ENCODE measurements at places on chromosomes 2 and 18.

DNA sequence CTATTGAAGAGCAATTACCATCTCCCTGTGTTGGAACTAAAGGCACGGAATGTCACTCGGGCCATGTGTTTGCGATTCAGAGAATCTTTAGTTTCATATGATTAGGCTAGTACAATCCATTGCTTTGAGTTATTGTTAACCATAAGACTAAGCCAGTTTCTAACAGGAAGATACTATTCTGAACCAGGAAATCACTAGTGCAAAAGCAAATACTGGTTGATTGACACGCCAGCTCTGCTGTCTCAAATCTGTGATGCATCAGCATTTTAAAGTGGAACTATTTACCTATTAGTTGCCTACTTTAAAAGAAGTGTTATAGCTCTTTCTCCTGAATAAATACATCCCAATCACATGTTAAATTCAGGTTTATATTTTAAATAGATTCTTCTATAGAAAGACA, 61.9 kb downstream of the AFTPH start:
- peak; percentile 31 for DNase-seq

GRCh38 chr18:73881396-73881917, 266.2 kb downstream of the FBXO15 start:
- no peak for DNase-seq

DNA sequence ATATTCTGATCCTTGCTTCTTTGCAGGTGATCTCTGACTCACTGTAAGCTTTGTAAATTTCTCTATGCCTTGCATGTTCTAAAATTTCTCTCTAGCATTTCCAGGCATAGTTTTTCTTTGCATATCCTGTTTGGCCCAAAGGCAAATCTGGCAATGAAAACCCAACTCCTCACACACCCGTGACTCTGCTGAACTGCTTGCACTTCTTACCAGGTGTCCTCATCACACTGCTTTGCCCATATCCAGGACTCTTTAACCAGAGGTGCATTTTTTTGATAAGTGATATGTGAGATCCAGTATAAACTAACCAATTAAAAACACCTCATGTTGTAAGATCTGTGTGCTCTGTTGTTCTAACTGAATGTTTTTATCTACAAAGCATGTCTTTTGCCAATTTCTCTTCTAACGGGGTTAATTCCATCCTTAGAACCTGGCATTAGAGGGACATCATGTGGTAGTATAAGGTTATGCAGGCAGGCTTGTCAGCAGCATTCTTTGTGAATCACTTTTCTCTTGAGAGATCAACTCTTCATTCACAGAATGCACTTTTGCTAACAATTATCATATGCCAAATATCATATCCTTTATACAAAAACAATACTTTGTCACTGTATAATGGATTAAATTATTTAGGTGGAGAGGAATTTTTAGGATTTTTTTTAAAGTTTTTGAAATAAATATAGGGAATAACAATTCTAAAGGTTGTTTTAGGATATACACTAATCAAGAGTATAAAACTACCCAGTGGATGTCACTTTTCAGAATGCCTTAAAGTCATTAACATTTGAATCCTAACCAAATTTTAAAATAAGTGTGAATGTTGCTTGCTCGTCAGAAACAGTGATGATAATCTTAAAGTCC, 20.8 kb upstream of the TMX3 start:
- DNase-seq, result peak; percentile 61

DNA sequence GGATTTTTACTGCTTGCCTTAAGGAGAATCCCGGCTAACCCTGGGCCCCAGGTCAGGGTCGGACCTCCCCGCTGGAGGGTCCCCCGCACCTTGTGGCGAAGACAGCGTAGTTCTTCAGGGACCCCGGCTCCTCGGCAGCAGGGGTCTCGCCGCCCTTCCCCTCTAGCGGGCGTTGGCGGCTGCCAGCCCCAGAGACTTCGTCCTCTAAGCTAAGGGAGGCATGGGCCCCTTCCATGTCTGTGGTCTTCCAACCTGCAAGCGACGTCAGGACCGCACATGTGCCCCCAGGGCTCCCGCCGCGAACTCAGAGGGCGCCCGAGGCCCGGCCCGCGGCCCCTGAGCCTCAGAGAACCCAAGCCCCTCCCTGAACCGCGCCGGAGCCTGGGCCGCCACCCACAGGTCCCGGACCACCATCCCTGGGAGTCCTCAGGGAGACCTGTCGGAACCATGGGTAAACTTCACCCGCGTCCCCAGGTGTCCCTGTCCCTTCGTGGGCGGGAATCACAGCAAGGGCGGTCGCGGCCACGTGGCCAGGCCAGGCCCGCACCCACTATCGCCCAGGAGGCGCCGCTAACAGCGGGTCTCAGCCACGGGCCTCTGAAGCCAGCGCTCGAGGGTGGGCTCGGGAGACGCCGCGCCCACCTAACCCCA, 562 bp downstream of the ANKMY1 start:
- DNase-seq, result no peak

DNA sequence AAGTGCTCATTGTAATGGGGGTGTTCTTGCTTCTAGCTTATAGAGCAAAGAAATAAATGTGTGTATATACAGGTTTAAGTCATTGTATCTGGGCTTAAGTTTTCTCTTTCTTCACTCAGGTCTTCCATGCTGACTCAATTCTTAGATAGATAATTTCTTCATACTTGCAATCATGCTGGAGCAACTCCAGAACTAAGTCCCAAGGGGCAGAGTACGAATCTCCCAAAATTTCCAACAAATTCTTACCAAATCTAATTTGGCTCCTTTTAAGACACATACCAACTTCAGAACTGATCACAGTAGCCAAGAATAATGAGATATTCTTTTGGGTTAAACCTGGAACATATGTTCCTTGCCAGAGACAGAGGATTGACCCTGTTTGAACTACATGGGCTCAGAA, 4.3 kb upstream of the SPAG16 start:
- no peak for DNase-seq

DNA sequence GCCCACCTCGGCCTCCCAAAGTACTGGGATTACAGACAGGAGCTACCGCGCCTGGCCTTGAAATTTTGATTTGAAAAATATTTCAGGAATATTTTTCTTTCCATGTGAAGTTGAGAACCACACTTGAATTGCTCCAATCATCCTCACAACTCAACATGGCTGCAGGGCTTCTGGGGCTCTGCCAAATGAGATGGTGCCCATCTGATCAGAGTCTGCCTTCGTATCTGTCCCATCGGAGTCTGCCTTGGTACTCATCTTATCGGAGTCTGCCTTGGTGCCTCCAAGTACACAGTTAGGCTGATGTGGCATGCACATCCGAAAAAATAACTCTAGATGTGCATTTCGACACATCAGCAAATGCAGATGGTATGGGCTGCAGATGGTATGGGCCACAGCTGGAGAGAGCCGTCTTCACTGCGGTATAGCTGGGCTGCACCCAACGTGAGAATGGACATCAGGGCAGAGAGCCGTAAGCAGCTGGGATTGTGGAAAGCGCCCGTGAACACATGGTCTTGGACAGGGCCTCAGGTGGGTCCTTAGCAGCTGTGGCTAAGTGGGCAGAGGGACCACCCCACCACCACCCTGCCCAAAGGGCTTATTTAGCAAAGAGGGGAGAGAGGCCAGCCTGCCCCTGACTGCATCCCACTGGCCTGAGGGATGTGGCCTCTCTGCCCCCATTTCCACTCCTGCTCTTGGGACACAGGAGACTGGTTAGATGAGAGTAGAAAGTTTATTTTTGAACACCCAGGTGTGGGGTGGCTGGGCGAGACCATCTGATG, 52.1 kb upstream of the RBM44 start:
- DNase-seq, result no peak

- DNase-seq, result peak; percentile 93
Measured at GRCh38 chr2:237223201-237223861, 137.6 kb downstream of the COPS8 start.

DNA sequence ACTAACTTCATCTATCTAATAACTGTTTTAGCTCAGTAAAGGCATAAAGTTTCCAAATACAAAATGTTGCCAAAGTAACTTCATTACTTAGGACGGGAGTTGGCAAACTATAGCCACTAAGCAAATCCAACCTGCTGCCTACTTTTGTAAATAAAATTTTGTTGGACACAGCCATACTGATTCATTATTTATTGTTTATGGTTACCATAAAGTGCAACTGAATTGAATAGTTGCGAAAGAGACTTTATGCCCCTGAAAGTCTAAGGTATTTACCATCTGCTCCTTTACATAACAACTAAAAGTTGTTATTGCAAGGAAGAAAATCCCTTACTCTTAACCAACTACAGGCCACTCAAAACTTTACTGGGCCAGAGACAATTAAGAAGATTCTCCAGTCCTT, 256.7 kb upstream of the RBBP8 start:
- DNase-seq, result no peak

GRCh38 chr18:23244401-23244800, 109.1 kb downstream of the CABLES1 start:
- no peak for DNase-seq

DNA sequence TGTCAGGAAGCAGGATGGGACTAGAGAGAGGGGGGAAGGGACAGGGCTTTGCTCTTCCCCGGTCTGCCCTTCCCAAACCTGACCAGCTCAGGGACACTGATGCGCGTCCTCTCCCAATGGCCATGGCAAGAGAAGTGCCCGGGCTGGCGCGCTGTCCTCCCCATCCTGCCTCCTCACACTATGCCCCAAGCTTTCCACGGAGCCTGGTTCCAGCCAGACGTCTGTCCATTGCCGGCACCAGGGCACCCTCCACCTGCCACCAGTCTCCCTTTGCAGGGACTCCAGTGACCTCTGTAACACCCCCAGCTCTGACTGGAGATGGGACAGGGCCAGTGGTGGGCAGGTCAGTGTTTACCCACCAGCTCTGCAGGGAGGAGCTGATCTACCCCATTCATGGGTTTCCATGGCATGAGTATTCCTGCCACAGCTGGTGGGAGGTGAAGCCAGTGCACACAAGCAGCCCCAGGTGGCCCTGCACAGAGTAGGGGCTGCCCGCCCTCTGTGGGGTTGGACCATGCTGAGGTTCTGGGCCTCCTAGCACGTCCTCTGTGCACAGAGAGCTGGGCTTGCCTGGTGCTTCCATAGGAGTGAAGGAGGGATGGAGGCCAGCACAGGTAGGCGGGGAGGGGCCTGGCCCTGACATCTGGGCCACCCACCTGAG, 109.5 kb downstream of the PXDN start:
- DNase-seq, result no peak

DNA sequence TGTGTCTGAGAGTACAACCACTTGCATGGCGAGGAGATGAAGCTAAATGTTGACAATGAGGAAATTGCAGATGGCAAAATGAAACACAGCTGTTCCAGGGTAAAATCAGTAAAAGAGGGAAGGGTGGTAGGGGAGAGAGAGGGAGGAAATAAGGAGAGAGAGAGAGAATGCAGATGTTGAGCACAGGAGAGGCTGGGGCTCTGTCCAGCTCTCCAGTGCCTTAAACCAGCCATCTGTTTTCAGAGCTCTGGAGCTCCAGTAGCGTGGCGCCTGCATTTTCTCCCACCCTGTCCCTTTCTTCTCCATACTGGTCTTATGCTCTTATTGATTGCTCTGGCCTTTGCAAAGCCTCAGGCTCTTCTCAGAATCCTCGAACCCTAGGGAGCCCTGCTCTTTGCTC, 52.7 kb upstream of the BOD1L2 start:
- no peak for DNase-seq

DNA sequence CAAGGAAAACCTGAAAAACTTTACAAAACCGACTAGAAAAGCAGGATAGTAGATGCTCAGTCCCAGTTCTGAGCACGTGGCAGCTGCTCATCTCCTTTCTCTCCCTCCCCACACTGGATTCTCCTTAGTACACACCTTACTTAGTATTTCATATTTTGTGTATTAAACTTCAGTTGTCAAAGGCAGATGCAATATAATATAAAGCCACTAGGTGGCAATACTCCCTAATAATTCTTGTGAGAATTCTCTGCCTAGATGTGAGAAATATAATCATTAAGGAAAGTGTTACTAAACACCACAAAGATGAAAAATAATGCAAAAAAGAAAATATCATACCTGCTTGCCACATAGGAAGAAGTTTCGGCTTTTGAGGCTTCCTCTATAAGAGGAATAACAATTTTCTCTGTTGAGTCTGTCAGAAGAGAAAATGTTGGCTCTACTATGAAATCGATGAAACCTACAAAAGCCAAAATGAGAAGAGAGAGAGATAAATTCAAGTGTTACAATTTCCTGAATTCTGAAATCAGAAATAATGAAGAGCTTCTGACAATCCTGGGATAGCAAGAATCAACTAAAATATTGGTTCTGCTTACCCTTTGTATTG, 200.6 kb downstream of the PPP1R1C start:
- DNase-seq, result peak; percentile 53

- peak; percentile 21 for DNase-seq
Measured at GRCh38 chr2:38528008-38528442, 74.7 kb downstream of the HNRNPLL start.

Measured in lung microvascular endothelial cell (primary cell).